ENCODE measurements at places on chromosomes 13 and 19.
A peak's percentile ranks its signal among the peaks of the same experiment; 100 is the strongest.

GRCh38 chr13:69324090-69324886 lies 783.3 kb upstream of the ATXN8OS start:
- peak; percentile 70 for DNase-seq

DNA sequence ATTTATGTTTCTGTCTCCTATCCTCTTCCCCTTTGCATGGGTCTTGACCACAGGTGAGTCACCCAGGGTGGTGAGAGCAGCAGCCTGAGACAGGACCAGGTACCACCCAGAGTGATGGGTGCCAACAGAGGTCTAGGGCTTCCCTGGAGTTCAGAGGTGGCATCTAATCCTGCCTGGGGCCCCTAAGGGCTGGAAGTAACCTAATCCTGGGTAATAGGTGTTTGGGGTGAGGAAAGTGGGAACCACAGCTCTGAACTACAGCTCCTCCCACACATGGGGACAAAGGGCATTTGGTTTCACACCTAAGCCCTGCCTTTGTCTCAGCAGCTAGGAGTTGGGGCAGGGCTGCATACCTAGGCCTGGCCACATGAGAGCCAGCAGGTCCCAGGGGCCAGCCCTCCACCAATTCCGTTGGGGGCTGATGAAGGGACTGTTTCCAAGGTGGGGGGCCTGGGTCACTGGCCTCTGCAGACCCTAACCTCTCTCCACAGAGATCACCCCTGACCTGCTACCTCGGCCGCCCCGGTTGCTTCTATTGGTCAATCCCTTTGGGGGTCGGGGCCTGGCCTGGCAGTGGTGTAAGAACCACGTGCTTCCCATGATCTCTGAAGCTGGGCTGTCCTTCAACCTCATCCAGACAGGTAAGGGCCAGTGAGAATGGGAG lies 8.0 kb downstream of the SPHK2 start:
- no peak for DNase-seq

DNA sequence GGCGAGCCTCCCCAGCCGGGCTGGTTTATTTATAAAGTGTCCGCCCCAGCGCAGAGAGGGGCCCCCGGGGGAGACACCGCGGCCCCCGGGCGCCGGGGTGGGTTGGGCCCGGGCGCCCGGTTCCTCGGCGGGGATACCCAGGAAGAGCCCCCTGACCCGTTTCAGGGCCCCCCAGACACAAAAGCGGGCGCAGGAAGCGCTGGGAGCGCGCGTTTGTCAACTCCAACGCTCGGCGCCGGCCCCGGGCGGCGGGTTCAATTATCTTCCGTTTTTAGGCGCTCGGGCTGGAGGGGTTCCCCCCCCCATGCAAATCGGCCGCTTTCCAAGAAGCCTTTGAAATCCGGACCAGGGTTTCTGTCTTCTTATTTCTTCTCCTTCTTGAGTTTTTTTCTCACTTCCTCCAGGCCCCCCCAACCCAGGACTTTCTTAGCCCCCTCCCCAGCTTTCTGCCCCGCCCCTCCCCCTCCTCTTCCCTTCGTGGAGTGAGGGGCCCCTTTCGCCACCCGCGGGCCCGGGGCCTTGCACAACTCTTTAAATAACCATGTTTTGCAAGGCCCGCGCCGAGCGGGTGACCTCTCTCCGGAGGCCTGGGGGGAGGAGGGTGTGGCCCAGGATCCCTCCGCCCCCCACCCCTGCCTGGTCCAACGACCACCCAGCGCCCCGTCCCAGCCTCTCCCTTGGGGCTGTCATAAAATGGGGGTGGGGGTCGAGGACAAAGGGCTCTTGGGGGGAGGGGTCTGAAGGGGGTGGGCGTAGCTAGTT lies 935 bp downstream of the ARID3A start:
- peak; percentile 65 for DNase-seq

GRCh38 chr19:15776991-15777970 lies 10.2 kb upstream of the OR10H5 start:
- DNase-seq: no peak

DNA sequence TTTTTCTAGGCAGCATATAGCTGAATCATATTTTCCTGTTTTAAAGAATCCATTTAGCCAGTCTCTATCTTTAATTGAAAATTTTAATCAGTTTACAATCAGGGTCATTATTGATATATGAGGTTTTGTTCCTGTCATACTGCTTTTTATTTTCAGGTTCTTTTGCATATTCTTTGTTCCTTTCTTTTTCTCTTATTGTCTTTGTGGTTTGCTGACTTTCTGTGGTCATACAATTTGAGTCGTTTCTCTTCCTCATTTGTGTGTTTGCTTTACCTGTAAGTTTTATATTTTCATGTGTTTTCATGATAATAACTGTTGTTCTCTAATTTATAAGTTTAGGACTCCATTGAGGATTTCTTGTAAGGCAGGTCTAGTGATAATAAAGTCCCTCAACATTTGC lies 812.6 kb downstream of the DACH1 start:
- DNase-seq: no peak

GRCh38 chr13:107023335-107023734 lies 455.4 kb upstream of the ARGLU1 start:
- no peak for DNase-seq

Measured in AML-193 (cell line).